GF-D8 (cell line): ENCODE measurements at places on chromosomes 1 and 21.

- DNase-seq = no peak
Measured at GRCh38 chr1:41434748-41435449, 49.6 kb downstream of the EDN2 start.

GRCh38 chr1:182684116-182684828, at the start of gene RGS8:
TSS of gene RGS8 (minus strand) at chr1:182684587. CDS start at chr1:182669649, 14,938 bp downstream.
- no peak for DNase-seq

DNA sequence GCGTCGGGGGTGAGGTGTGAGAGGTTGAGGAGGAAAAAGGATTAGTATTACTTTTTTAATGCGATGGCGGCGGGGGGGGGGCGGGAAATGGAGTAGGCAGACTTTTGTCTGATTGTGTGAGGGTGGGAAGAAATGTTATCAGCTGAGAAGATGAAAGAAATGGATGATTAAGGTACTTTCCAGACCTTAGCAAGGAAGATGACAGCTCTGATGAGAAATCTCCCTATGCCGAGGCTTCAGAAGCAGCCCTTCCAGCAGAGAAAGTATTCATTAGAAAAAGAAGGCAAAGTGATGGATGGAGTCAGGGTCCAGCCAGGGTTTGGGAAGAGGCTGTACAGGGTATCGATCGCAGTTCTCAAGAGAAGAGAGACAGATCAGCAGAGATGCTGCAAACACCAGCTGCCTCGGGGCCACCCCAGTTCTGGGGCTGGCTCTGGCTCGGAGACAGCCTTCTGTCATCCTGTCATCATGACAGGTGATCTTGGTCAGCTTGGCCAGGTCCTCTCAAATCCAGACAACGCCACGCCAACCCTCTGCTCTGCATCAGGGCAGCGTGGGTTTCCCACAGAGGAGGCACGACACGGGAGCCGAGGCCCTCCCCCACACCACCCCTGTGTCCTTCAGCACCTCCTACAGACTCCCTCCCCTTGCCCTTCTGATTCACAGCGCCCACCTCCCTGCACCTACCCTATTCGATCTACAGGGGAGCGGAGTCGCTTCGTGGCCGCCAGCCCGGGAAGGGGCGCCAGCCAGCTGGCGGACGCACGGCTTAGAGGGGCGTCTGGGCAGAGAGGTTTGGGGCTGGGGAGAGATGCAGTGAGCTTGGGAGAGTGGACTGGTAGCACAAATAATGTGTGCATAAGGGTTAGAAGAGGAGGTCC, 674 bp upstream of the ATXN7L2 start:
- no peak for DNase-seq

DNA sequence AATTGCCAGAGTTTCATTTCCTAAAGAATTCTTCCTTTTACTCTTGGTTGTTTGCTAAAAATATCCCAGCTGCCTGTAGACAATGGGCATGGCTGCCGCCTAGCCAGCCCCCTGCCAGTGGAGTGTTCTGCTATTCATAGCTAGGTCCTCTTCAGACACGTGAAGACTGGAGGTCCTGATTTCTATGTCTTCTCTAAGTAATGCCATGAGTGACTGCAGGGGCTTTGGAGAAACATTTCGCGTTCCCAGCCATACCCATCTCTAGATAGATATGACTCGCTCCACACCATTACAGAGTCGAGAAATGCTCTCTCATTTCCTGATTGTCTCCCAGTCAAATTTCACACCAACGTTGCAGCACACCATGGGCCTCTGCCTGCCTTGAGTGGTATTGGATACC, 99.5 kb upstream of the BACE2 start:
- DNase-seq = no peak

GRCh38 chr1:177780096-177780700, 189.7 kb downstream of the SEC16B start:
- no peak for DNase-seq

DNA sequence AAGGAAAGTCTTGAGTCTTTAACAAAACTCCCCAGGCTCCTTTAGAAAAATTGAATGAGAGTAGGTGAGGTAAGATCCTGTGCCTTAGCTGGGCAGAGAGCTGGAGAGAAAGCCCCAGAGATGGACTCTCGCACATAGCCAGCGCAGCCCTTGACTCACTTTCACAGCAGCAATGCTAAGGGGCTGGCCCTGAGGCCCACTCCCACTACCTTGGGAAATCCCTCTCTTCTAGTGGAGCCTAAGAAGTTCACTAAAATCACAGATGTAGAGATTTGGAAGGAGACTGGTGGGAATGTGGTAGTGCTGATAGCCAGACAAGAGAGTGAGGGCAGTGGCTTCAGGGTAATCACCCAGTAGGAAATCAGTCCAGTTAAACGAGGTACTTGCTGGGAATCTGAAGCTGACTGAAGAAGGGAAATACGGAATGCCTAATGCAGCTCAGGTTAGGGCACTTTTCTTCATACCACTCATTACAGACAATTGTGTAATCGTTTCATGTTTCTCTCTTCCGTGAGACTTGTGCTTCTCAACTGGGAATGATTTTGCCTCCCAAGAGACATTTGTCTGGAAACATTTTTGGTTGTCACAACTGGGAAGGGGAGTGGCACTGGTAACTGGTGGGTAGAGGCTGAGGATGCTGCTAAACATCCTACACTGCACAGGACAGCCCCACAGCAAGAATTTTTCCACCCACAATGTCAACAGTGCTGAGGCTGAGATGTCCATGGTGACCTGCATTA, 42.4 kb upstream of the LRRC8C start:
- DNase-seq = no peak

DNA sequence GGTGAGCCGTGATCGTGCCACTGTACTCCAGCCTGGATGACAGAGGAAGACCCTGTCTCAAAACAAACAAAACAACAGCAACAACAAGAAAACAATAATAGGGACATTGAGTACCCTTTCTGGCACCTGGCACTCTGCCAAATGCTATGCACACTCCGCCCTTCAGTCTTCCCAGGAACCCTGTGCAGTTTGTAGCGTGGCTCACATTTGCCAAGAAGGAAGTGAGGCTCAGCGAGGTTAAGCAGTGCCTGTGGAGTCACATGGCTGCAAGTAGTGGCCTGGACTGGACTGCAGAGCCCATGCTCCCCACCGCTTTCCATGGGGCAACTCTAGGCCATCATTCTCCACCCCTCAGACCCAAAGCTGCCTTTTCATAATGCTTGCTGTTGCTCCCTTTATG, 5.3 kb upstream of the EVA1B start:
- DNase-seq = no peak

GRCh38 chr21:41725421-41726031, 41.3 kb downstream of the RIPK4 start:
- DNase-seq = no peak

- DNase-seq = no peak
Measured at GRCh38 chr1:91121366-91121765, 99.5 kb upstream of the ZNF644 start.

- DNase-seq = no peak
Measured at GRCh38 chr1:247452447-247453039, 5.4 kb downstream of the OR2B11 start.

DNA sequence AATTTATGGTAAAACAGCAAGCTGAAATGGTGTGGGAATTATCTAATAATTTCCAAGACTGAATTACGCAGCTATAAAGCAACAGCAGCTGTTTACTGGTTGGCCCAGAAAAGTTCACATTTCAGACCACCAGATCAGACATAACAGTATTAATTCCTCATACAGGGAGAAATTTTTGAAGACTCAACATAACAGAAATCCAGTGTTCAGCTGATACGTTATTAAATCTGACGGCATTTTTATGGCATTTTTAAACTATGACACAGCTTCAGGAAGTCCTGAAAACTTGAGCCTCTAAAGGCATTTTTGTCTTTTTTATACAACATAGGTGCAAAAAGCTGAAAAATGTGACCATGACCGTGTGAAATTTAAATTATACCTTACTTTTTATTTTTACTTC, 91.2 kb downstream of the APP start:
- DNase-seq = no peak

DNA sequence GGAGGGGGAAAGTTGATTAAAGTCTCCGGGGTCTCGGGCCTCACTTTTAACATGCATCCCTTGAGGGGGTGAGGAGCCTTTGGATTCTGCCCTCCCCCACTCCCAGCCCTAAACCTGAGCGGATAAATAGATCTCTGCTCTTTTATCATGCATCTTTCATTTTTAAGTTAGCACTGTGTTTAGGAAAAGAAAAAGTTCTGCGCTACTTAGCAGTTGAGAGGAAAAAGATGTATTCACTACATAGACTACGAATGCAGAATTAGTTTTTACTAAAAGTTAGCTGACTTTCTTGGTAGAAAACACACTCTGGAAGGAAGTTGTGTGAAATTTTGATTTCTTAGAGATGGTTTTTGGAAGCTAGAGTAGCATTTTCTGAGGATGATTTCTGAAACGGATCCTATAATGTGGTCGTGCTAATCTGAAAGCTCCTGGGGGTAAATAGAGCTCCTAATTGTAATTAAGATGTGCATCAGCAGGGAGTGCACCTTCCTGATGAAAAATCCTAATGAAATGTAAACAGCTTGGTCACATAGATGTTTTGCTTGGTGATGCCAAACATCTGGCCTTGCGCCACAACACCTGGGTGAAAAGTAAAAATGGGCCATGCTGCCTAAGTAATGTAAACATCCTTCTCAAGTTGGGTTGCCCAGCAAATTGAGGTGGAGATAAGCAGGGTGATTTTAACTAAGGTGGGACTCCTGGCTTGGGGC, 1.8 kb downstream of the ROR1 start:
- no peak for DNase-seq

GRCh38 chr1:50105433-50105832, 3.3 kb upstream of the ELAVL4 start:
- no peak for DNase-seq

- DNase-seq = no peak
Measured at GRCh38 chr1:221437926-221438325, 304.0 kb downstream of the DUSP10 start.

DNA sequence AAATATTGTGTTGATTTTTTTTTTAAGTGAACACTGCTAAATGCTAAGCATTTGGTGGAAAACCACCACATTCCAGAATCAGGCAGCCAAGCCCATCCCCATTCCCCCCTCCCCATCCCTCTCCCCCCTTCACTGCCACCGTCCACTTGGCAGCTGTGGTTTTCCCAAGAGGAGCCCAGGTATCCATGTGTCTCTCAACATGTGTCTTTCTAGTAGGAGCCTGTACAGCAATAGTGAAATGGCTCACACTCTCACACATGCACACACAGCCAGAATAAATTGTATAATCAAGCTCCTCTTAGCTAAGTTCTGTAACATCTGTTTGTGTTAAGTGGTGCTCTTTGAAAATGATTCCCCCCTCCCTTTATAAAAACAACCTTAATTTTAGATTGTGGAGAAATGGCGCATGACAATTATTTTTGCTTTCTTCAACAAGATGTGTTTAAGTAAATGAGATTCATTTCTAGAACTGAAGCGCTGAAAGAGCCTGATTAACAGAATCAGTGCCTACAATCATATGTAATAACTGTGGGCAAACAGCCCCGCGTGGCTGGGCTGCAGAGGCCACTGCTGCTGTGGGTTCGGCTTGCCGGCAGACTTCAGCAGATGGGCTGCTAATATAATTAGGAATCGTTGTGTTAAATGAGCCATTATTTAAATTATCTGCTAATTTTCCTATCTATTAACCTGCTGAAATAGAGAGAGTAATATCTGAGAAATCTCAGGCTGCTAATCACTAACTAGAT, 43.3 kb downstream of the BACE2 start:
- DNase-seq = no peak

GRCh38 chr1:21919520-21919919, 17.6 kb downstream of the HSPG2 start:
- no peak for DNase-seq

DNA sequence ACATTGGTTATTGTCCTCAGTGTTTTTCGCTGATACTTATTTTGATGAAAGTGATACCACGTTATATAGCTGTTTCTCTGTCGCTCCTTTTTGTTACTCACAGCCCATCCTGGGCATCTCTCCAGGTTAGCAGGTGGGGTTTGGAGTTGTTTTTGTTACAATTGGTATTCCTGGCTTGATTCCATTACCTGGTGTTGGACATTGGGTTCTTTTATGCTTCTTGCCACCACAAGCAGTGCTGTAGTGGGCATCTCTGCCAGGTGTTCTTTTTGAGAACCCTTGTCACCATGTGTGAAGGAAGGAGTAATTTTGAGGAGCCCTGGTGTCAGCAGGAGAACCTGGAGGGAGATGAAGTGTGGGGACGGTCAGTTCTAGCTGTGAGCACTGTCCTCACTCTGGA, 47.5 kb upstream of the PWP2 start:
- no peak for DNase-seq

- DNase-seq = no peak
Measured at GRCh38 chr1:44855742-44856141, 12.7 kb upstream of the PTCH2 start.

DNA sequence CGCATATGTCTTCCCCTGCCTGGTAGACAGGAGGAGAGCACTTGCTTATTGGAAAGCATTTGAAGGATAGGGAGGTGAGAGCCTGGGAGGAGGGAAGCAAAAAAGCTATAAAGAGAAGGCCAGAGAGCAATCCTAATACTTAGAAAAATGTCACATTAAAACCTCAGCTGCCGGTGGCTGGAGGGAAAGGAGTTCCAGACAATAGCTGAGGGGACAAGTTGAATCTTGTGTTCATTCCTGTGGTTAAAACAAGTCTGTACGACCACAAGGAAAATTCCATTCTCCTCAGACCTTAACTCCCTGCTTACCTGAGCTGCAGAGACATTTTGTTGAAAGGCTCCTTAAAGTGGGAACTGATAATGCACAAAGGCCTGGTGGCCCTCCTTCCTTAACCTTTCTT, 218.8 kb upstream of the CAMK1G start:
- DNase-seq = no peak

GRCh38 chr1:27601321-27601770, 2.6 kb downstream of the AHDC1 start:
- DNase-seq = no peak

GRCh38 chr1:4554271-4554865, 100.0 kb upstream of the AJAP1 start:
- no peak for DNase-seq

DNA sequence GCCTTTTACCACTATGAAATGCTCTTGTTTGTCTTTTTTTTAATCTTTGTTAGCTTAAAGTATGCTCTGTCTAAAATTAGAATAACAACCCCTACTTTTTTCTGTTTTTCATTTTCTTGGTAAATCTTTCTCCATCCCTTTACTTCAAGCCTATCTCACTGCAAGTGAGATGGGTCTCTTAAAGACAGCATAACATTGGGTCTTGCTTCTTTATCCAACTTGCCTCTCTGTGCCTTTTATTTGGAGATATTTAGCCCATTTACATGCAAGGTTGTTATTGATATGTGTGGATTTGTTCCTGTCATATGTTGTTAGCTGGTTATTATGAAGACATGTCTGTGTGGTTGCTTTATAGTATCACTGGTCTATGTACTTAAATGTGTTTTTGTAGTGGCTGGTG, 41.3 kb upstream of the SSX2IP start:
- DNase-seq = no peak

GRCh38 chr1:53373246-53373645, 45.4 kb upstream of the LRP8 start:
- DNase-seq = no peak

GRCh38 chr1:154988058-154988954, 5.1 kb upstream of the LENEP start:
- DNase-seq = no peak
